ENCODE measurements at places on chromosomes 5 and 9.

DNA sequence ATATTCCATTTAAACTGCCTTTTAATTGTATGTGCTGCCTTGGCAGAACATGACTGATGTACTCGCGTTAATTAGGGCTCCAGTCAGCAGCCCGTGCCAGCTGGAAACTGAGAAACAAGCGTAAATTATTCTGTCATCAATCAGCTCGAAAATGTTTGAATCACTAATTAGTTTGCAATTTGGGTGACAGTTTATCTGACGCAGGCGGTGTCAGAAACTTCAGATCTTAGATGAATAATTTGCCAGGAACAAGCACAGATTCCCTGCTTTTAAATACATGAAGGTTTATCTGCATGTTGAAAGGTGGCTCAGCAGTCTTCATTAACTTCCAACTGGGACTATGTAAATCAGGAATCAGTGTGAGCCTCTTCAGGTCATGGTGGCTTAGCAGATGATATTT lies 176.0 kb upstream of the TLE4 start:
- DNase-seq: no peak

GRCh38 chr9:93660352-93661046 lies 84.1 kb downstream of the PHF2 start:
- DNase-seq: no peak

DNA sequence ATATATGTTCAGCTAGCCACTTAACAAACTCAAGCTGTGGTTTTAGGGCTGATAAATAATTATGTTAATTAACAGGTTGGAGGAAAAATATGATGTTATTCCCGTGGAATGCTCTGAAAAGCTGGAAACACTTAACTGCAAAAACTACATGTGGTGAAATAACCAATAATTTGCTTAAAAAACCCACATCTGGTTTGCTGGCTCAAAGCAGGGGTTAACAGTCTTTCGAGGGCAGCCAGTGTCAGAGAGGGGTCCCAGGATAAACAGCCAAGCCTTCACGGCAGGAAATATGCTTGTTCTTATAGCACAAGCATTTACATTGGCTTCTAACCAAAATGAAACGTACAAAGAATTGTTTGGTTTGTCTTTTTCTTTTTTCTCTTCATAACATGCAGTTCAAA lies 254.0 kb upstream of the GAS1 start:
- DNase-seq: no peak

- no peak for DNase-seq
Measured at GRCh38 chr9:125161284-125161918, 18.1 kb upstream of the SCAI start.

DNA sequence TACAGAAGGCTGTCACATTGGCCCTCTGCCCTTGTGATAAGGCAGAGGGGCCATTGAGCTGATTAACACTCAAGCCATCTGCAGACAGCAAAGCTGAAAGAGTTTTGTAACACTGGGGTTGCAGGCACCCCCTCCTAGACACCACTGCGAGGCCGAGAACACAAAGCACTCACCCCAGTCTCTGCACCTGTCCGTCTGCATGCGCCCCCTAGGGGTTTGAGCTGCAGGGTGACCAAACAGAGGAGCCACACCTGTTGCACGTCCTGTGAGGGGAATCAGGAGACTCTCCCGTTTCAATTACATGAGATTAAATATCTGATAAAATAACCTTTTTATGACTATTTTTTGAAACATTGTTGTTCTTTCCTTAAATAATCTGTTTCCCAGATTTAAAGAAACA lies 1180.4 kb downstream of the CDH9 start:
- no peak for DNase-seq

GRCh38 chr5:2738156-2738699 lies 13.2 kb downstream of the IRX2 start:
- DNase-seq: no peak

DNA sequence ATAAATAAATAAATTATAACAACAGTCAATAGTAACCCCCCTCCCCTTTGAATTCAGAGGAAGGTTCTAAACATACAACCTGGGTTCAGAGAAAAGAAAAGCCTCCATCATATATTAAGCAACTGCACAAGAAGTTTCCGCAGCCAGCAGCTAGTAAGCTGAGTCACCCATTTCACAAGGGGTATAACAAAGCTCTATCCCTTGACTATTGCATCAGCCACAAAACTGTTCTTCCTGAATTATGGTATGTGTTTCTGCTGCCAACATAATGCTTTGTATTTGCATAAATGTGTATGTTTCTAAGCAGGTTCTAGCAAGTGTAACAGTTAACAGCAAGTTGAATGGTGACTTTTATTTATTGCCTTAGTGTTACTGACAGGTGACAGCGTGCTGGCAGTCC lies 6.8 kb upstream of the CEP120 start:
- DNase-seq: no peak

GRCh38 chr9:113640418-113640817 lies 176.9 kb downstream of the RGS3 start:
- DNase-seq: no peak

GRCh38 chr5:81181576-81182316 lies 51.4 kb upstream of the CKMT2 start:
- DNase-seq: no peak

- DNase-seq: no peak
Measured at GRCh38 chr5:150987746-150988145, 32.6 kb upstream of the GPX3 start.

DNA sequence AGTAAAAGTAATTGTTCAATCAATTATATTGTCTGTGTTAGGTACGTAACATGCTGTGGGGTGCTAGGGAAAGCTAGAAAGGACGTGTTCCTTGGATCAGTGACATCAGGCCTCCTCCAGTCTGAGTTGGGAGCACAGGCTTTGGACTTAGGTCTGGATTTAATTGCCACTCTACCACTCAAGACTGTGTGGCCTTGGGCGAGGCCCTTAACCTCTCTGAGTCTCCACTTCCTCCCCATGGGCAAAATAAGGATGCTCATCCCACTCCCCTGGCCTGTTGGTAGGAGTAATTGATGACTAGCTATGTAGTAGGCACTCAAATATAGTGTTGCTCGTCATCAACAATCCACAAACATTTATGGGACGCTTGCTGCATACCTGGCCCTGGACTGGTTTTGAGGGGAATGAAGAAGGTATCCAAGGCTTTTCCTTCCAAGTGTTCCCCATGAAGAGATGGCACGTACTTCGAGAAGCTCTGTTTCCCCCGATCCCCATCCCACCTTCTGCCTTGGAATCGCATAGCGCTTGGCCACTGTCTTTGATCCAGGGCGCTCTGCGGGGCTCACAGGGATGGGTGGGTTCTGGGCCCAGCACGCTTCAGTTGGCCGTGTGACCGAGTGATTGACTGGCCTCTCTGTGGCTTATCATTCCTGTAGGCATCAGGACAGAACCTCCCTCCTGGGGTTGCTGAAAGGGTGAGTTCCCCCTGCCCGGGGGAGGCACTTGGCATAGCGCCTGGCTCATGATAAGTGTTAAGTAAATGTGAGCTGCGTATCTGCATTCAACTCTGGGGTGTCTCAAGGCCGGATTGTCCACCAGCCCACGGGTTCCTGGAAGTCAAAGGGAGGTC lies 8.1 kb downstream of the FGF18 start:
- DNase-seq: no peak

DNA sequence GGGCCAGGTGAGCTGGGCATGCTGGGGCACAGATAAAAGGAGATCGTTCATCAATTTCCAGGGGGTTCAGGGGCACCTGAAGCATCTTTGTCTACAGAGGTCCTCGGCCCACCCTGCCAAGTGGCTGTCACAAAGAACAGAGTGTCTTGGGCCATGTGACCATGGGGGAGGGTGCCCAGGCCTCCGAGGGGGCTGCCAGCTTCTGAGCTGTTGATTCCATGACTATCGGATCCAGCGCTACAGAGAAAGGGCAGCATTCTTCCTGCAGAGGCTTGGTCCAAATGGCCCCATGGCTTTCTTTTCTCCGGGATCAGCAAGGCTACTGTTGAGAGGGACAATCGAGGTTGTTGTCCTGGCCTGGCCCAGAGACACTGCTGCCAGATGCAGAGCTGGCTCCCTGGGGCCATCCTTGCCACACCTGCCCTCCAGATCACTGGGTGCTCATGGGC lies 289.2 kb downstream of the ZSWIM6 start:
- no peak for DNase-seq

DNA sequence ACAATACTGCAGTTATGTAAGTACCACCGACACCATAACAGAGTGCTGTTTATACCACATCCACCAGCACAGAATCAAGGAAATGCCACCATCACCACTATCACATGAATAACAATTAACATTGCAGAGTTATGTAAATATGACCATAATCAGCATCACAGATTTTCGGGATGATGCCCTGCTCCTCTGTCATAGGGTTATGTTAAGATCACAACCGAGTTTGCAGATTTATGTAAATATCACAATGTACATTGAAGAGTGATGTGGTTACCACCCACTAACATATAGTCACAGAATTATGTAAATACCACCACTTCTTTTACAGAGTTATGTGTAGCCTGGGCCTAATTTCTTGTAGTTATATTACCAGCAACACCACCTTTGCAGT lies 61.8 kb downstream of the SHC3 start:
- no peak for DNase-seq

DNA sequence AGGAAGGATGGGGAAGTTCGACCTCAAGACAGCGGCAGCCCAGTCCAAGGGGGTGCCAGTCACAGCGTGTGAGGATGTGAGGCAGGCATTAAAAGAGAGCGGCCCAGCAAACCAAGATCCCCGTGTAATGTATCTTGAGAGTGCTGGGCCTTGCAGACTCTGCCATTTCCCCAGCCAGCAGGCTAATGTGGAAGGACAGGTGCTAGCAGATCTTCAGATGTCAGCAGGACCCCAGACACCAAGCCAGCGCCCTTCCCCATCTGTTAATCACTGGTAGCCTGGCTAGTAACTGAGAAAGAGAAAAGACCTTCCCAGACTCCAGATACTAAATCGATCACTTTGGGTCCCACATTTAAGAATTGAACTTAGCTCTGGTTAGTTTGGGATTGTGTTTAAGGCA lies 62.2 kb downstream of the NTRK2 start:
- DNase-seq: no peak

- DNase-seq: no peak
Measured at GRCh38 chr9:12862611-12863410, 88.0 kb downstream of the LURAP1L start.

GRCh38 chr9:106644661-106645060 lies 218.3 kb upstream of the ZNF462 start:
- DNase-seq: no peak

DNA sequence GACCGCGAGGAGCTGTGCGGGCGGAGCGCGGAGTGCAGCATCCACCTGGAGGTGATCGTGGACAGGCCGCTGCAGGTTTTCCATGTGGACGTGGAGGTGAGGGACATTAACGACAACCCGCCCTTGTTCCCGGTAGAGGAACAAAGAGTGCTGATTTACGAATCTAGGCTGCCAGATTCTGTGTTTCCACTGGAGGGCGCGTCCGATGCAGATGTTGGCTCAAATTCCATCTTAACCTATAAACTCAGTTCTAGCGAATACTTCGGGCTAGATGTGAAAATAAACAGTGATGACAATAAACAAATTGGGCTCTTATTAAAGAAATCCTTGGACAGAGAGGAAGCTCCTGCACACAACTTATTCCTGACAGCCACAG lies 590 bp downstream of the PCDHA6 start:
- no peak for DNase-seq

DNA sequence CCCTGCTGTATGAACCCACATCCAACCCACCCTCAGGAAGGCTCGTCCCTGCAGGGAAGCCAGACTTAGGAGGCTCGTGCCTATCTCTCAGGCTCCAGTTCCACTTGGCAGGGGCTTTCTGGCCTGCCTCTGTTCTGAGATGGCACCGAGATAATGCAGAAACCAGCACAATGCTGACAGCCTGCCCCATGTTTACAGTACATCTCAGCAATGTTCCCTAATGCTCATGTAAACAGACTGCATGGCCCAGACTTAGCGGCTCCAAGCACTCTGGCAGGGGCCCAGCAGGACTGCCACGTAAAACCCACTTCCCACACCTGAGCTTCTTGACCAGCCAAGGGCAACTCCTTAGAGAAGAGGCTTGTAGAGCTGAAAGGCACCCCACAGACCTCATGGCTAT lies 499.5 kb upstream of the BRINP1 start:
- DNase-seq: no peak

- no peak for DNase-seq
Measured at GRCh38 chr9:110152704-110153374, 55.1 kb downstream of the C9orf152 start.

DNA sequence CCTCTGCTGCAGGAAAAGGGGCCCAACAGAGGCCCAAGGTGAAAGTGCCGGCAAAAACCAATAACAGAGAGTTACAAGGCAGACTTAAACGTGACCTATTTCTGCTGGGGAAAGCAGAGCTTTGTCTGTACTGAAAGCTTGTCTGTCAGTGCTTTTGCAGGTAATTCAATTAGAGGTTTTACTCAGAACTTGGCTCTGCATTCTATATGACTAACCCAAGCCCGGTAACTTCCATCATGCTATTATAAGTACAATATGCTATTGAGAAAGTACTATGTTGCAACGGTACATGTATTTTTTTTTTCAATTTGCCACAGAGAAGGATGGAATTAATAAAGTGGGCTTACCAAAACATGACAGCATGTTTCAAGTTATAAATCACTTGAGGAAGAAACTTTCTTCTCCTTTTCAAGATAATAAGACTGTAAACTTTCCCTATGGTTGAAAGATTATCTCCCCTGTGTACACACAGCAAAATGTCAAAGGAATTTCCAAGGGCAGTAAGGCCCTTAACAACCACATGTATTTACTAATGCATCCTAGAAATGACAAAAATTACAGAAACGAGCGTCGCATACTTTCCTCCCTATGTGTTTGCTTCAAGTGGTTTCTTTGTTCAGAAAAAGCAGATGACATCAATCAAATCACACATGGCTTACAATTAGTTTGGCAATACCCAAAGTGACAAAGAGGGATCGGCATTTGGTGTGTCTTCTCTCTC lies 282.4 kb downstream of the EFNA5 start:
- no peak for DNase-seq

DNA sequence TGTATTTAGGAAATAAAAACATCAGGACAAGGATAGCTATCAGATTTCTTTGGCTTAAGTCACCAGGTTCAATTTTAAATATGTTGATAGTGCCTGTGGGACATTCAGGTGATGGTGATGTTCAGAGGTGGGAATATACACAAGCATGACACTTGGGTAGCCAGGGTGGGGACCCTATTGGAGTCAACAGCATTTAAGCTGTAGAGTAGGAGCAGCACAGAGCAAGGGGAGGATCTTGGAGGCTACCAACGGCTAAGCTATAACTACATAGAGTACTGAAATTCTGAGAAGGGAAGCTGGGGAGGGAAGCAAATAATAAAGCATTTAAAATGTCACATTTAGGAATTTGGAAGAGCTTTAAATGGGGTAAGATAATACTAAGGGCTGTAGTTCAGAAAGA lies 177.7 kb downstream of the CPLANE1 start:
- no peak for DNase-seq

GRCh38 chr5:56683281-56683680 lies 132.1 kb upstream of the MAP3K1 start:
- no peak for DNase-seq

- DNase-seq: peak; percentile 62
Measured at GRCh38 chr5:149264439-149265067, 7.1 kb upstream of the AFAP1L1 start.

GRCh38 chr5:97458851-97459250 lies 275.8 kb upstream of the RIOK2 start:
- no peak for DNase-seq

- DNase-seq: peak; percentile 28
Measured at GRCh38 chr5:32076699-32077695, 97.1 kb downstream of the GOLPH3 start.
